ENCODE measurements at places on chromosomes 2 and 18. TPM values are rescaled to one million over a fixed set of nuclear protein-coding genes. Genes with fewer than 3 reads are reported as not detected.

- no peak overlapping the region for H3K4me3 ChIP-seq
- H3K36me3 ChIP-seq, result peaks cover 27% of the 10 kb centered on the region
- H3K4me1 ChIP-seq, result no peaks in the 10 kb centered on the region
- no peaks in the 10 kb centered on the region for H3K27me3 ChIP-seq
These were observed 38.2 kb downstream of the LMAN2L start for GRCh38 chr2:96701636-96702035.

- H3K4me3 ChIP-seq, result no peak overlapping the region
- no peaks in the 10 kb centered on the region for H3K36me3 ChIP-seq
- H3K4me1 ChIP-seq, result no peaks in the 10 kb centered on the region
These were observed 117.5 kb downstream of the TMEM163 start for GRCh38 chr2:134601264-134601663.

- no peaks in the 10 kb centered on the region for H3K4me1 ChIP-seq
- no peaks in the 10 kb centered on the region for H3K36me3 ChIP-seq
- no peak for DNase-seq
- no peaks in the 10 kb centered on the region for H3K27me3 ChIP-seq
These were observed 184.8 kb downstream of the DIS3L2 start for GRCh38 chr2:232146294-232146693.

DNA sequence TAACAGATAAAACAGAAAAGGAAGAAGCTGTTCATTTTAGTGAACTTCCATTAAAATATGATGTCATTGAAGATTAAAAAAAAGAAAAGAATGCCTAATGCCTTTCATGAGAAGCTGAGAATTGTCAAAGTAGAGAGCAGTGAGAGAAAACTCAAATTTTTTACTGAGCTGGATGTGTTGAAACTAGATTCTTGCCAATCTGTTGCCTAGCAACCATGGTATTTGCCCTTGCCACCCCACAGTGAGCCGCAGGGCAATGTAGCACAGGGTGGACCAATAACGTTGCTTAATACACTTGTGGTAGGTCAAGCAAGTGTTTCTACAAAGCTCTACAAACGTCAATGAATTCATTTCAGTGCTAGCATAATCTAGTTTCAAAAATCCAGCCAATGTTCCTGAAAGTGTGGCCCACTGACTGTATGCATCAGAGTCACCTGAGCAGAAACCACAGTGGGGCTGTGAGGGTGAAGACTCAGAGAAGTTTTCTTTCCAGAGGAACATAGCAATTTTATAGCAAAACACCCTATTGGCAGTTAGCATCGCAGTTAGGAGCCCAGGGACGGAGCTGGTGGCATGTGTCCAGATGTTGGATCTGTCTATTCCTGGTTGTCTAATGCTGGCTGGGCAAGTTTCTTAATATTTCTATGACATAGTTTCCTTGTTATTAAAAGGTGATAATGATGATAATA, 132.2 kb downstream of the DOCK10 start:
- peak overlapping the region; percentile 25 for H3K27ac ChIP-seq
- H3K4me1 ChIP-seq, result no peaks in the 10 kb centered on the region
- no peaks in the 10 kb centered on the region for H3K27me3 ChIP-seq

DNA sequence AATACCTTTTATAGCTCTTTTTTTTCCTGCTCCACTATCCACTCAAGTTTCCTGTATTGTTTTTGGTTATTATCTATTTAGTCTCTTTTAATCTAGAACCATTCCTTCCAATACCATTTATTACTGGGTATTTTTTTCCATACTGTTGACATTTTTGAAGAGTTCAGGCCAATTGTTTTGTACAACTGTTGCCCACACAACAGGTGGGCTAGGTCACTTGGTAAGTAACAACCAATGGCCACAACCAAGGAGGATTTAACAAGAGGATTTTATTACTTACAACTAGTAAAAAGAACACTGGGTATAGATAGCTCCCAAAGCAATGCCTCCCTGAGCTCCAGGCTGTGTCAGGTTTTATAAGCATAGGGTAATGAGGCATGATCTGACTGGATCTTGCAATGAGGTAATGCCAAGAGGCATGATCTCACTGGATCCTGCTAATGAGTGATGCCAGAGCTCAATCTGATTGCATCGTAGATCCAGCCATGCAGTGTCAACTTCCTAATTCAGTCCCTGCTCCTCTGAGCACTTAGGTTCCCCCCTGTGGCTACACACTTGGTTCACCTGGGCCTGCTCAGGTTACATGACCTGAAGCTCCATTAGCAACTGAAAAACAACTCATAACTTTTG, 7.1 kb upstream of the CEP68 start:
- H3K36me3 ChIP-seq, result no peaks in the 10 kb centered on the region
- no peak overlapping the region for H3K4me3 ChIP-seq
- no peaks in the 10 kb centered on the region for H3K27me3 ChIP-seq
- no peak for DNase-seq
- H3K27ac ChIP-seq, result no peak overlapping the region

DNA sequence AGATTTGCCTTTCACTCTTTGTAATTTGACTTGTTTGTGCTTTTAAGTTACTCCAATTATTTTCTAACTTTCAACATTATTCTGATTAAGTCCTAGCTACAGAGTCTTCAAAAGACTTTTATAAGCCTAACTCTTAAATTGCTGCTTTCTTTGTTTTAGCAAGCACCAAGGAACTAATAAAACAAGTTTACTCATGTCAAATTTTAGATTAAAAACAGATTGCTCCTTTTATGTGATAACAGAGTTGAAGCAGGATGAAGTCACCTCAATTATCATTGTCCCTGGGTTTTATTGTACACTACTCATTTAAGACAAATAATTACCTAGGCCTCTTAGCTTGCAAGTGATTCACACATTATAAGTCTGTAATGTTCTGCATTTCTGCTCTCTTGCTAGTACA, 678.4 kb downstream of the ERBB4 start:
- DNase-seq, result no peak
- no peaks in the 10 kb centered on the region for H3K36me3 ChIP-seq
- no peaks in the 10 kb centered on the region for H3K27me3 ChIP-seq
- no peak overlapping the region for H3K27ac ChIP-seq

- H3K27me3 ChIP-seq, result no peaks in the 10 kb centered on the region
- DNase-seq, result no peak
- no peaks in the 10 kb centered on the region for H3K4me1 ChIP-seq
- H3K4me3 ChIP-seq, result no peak overlapping the region
- no peak overlapping the region for H3K27ac ChIP-seq
- H3K36me3 ChIP-seq, result no peaks in the 10 kb centered on the region
These were observed 91.1 kb upstream of the ARHGAP28 start for GRCh38 chr18:6638447-6638846.

GRCh38 chr2:59462422-59463197, 1090.8 kb downstream of the BCL11A start:
- no peak overlapping the region for H3K4me3 ChIP-seq
- H3K27me3 ChIP-seq, result no peaks in the 10 kb centered on the region
- DNase-seq, result no peak
- no peaks in the 10 kb centered on the region for H3K36me3 ChIP-seq

GRCh38 chr2:54691445-54692135, 31.9 kb upstream of the EML6 start:
- H3K36me3 ChIP-seq, result no peaks in the 10 kb centered on the region
- no peak overlapping the region for H3K27ac ChIP-seq
- H3K4me1 ChIP-seq, result no peaks in the 10 kb centered on the region
- DNase-seq, result no peak
- no peaks in the 10 kb centered on the region for H3K27me3 ChIP-seq

DNA sequence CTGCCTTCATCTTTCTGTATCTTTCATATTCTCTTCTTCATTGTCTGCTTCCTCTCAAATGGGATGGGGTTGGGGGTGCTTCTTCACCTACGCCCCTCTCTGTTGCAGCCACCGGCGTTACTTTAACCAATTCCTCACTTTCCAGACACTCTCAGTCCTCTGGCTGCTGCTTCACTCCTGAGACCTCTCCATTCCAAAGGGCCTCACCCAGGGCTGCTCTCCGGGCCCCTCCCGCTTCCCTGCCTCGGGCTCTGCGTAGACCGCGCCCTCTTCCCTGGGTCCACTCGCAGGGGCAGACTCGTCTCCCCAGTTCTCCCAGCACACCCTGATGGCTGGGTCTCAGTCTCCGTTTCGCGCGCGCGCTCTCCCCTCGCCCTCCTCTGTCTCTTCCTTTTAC, 926 bp downstream of the SERPINB8 start:
- H3K36me3 ChIP-seq, result no peaks in the 10 kb centered on the region
- H3K4me1 ChIP-seq, result peaks cover 7% of the 10 kb centered on the region
- H3K27ac ChIP-seq, result peak overlapping the region; percentile 89
- no peaks in the 10 kb centered on the region for H3K27me3 ChIP-seq
- peak overlapping the region; percentile 57 for H3K4me3 ChIP-seq

GRCh38 chr18:76643199-76643598, 148.2 kb upstream of the ZNF516 start:
- no peak for DNase-seq
- no peak overlapping the region for H3K27ac ChIP-seq
- H3K27me3 ChIP-seq, result no peaks in the 10 kb centered on the region
- no peak overlapping the region for H3K4me3 ChIP-seq

DNA sequence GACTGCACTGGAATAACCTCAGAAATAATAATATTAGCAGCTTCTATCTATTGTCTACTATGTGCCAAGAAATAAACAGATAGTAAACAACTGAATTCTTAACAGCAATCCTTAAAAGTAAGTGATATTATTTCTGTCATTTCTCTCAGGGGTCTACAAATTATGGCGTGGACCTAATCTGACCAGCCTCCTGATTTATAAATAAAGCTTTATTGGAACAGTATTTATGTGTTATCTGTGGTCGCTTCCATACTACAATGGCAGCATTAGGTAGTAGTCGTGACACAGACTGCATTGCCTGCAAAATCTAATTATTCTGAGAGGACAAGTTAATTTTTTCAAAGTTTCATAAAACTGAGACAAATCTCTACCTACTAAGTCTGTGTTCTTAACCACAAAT, 49.0 kb downstream of the SLC16A14 start:
- H3K27me3 ChIP-seq, result no peaks in the 10 kb centered on the region
- H3K27ac ChIP-seq, result no peak overlapping the region
- no peak overlapping the region for H3K4me3 ChIP-seq
- no peaks in the 10 kb centered on the region for H3K4me1 ChIP-seq
- H3K36me3 ChIP-seq, result no peaks in the 10 kb centered on the region
- no peak for DNase-seq

DNA sequence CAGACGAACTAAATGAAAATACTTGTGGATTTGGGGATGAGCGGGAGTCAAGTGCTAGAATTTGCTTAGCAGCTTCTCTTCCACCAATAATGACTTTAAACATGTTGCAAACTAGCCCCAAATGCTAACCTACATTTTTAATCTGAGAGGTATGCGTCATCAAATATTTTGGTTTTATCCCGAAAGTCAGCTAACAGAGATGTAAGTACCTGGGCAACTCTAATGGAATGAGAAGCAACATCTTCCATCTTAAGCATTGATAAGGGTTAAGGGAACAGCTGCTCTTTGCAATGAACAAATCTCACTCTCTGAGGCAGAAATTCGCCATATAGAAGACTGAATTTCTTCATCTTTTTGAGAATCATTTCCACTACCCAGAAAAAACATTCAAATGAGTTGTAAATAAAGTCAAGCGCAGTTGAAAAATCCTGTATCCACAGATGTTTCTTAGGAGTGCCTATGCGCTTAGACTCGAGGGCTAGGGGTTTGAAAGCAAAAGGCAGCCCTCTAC, 926 bp upstream of the YPEL5 start:
- peak overlapping the region; percentile 64 for H3K4me3 ChIP-seq
- no peaks in the 10 kb centered on the region for H3K27me3 ChIP-seq
- peak overlapping the region; percentile 100 for H3K27ac ChIP-seq

DNA sequence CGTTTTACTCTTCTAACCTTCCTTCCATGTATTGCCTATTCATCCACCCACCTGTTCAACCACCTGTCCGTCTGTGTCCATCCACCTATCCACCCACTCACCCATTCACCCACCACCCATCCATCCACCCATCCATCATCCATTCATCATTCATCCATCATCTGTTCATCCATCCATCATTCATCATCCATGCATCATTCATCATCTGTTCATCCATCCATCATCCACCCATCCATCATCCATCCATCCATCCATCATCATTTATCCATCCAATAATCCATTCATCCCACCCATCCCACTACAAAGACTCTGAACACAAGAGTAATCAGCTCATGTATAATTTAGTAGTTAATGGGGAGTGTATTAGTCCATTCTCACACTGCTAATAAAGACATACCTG, 78.0 kb downstream of the ACOXL start:
- no peaks in the 10 kb centered on the region for H3K36me3 ChIP-seq
- peaks cover 39% of the 10 kb centered on the region for H3K4me1 ChIP-seq
- H3K27ac ChIP-seq, result no peak overlapping the region
- no peak for DNase-seq
- no peak overlapping the region for H3K4me3 ChIP-seq
- H3K27me3 ChIP-seq, result no peaks in the 10 kb centered on the region

DNA sequence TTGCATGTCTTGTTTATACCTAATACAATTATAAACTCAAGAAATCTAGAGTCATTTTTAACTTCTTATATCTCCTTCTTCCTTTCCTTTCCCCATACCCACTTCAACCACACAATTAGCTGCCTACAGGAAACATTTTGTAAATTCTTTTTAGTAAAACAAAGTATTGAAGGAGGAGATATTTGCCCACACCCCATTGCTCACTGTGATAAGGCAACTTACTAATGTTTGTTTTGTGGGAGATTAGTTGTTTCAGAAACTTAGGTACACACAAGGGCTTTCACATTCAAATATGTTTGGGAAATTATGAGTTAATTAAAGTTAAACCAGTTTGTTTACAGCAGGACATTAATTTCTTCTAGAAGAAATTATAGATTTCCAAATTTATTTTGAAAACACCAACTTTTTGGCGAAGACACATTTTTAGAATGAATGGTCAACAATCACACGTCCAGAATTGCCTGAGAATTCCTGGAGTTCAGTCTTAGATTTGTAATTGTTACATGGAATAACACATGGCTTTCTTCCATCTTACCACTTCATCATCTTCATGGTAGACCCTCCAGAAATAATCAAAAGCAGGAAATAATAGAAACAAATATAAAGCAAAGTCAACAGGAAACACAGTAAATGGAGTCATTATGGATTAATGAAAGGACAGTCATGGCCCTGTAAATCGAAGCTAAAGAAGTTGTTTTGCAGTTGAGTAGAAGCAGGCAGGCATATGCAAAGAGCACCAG, 62.5 kb upstream of the RAB27B start:
- no peak for DNase-seq
- no peaks in the 10 kb centered on the region for H3K27me3 ChIP-seq
- H3K36me3 ChIP-seq, result no peaks in the 10 kb centered on the region

DNA sequence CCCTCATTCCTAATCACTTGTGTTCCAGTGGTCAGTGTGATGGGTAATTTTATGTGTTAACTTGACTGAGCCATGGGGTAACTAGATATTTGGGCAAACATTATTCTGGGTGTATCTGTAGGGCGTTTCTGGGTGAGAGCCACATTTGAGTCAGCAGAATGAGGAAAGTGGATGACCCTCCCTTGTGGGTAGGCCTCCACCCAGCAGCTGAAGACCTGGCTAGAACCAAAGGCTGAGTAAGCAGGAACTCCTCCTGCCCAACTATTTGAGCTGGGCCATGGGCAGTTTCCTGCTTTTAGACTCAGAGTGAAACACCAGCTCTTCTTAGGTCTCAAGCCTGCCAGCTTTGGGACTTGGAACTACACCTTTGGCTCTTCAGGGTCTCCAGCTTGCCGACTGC, 141.8 kb downstream of the ACKR3 start:
- no peaks in the 10 kb centered on the region for H3K27me3 ChIP-seq
- DNase-seq, result no peak
- H3K4me1 ChIP-seq, result peaks cover 8% of the 10 kb centered on the region
- H3K27ac ChIP-seq, result peak overlapping the region; percentile 8

Gene SLC39A6
- total RNA-seq, result 17.7 TPM

Gene ASB18
- total RNA-seq, result 0.17 TPM

Gene IL36A
- total RNA-seq, result not detected

Gene CROCC2
- total RNA-seq, result 0.07 TPM

Gene REG1A
- not detected for total RNA-seq

Gene HDLBP
- total RNA-seq, result 446 TPM

Gene IL1R2
- total RNA-seq, result 6.6 TPM

Gene CDC42EP3
- 55.3 TPM for total RNA-seq

Gene CCL20
- total RNA-seq, result 0.40 TPM

Gene NPPC
- total RNA-seq, result not detected

Gene TLK1
- total RNA-seq, result 8.5 TPM

Gene SERPINB2
- total RNA-seq, result not detected

Gene KCNE4
- 2.2 TPM for total RNA-seq

All from gastrocnemius medialis (tissue), 4 donors.